ENCODE measurements at places on chromosomes 7 and 10.
A peak's percentile ranks its signal among the peaks of the same experiment; 100 is the strongest.

- no peak for DNase-seq
Measured at GRCh38 chr7:70408477-70408876, 723.5 kb upstream of the GALNT17 start.

DNA sequence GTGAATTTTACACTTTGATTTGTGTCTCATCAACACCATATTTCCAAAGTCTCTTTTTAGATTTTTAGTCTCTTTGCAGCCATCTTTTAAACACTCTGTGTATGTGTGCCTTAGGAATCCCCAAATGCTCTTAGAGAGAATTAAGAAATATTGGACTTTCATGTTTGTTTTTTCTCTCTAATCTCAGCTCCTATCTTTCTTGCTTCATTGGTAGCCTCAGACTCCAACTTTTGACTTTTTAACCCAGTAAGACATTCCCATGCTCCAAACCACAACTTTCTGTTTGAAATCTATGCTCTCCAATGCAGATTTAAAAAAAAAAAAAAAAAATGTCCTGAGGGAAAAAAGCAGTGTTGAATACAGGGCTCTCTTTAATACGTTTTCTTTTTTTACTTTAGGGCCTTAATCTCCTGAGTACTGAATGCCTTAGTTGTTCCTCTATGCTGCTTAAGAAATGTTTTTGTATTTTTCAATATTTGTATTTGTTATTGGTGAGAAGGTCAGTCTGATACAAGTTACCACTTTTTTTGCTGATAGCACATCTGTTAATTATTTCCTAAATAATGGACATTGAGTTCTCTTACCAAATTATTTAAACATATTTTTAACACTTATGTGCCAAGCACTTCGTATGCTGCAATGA, 489.9 kb downstream of the NXPH1 start:
- DNase-seq, result no peak

GRCh38 chr7:132169730-132170129, 406.5 kb downstream of the PLXNA4 start:
- DNase-seq, result no peak

GRCh38 chr10:35388197-35388596, 51.9 kb downstream of the CCNY start:
- no peak for DNase-seq

- DNase-seq, result no peak
Measured at GRCh38 chr10:110883924-110884323, 12.2 kb downstream of the PDCD4 start.

GRCh38 chr10:119768455-119769094, 42.7 kb downstream of the INPP5F start:
- DNase-seq, result no peak

DNA sequence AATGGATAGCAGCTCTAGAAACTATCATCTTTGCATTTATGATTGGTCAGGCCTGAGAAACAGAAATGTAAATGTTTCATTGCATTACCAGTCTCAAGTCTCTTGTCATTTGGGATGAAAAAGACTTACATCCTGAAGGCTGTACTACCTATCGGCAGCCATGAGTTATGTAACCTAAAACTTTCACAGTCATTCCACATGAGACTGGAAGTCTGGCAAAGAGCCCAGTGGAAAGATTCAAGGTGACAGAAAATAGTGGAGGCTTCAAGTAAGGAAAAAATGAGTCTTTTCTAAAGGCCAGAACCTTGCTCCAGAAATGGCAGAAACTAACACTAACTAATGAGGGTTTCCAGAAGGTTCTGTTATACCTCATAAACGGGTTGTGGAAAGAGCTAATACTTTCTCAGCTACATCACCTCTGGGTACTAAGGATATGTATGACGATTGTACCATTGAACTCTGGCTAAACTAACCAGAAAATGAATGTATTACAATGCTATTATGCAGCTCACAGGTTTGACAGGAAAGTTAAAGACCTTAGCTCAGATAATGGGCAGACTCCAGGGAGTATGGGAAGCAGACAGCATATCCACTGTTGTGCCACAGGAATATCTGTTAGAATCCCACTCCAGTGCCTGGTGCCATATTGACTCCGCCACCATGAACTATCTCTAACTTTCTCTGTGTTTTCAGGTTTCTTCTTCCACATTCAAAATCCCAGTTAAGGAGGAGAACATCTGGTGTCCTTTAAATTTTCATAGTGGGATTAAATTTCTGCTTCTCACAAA, 41.7 kb upstream of the DYNC1I1 start:
- DNase-seq, result no peak

DNA sequence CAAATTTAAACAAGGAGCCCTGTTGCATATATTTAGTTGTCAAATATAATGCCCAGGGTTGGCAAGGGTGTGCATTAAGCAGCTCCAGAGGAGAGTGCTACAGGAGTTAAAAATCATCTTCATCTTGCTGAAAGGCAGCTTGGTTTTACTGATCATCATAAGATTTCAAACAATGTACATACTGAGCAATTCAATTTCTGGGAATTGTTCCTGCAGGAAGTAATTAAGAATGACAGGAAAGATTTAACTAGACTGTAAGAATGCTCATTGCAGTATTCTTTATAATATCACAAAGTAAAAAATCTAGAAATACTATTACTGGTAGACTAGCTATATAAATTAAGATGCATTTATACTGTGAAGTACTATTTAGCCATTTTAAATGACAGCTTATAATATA, 153.6 kb downstream of the DYNC1I1 start:
- no peak for DNase-seq

- DNase-seq, result no peak
Measured at GRCh38 chr7:129225931-129226572, 1.2 kb downstream of the AHCYL2 start.

GRCh38 chr7:30699706-30700495, 17.6 kb upstream of the CRHR2 start:
- no peak for DNase-seq

DNA sequence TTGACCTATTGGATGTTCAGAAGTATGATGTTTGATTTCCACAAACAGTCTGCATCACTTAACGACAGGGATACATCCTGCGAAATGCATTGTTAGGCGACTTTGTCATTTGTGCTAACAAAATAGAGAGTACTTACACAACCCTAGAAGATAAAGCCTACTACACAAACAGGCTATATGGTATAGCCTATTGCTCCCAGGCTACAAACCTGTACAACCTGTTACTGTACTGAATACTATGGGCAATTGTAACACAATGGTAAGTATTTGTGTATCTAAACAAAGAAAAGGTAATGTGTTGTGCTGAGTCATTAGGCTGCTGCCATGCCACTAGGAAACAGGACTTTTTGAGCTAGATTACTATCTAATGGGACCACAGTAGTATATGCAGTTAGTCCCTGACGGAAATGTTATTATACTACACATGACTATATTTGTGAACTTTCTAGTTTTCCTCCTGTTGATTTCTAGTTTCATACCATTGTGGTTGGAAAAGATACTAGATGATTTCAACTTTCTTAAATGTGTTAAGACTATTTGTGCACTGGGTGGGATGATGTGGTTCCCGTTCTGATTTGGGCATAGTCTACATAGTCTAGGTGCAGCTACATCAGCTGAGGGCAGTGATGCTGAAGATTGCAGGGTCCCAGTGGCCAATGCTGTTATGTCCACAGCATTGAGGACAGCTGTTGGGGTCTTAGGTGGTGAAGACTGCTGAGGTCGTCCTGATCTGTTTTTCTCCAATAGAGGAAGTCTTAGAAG, 161.7 kb downstream of the HTR7 start:
- no peak for DNase-seq

- no peak for DNase-seq
Measured at GRCh38 chr10:43287056-43288007, 20.5 kb upstream of the RASGEF1A start.

DNA sequence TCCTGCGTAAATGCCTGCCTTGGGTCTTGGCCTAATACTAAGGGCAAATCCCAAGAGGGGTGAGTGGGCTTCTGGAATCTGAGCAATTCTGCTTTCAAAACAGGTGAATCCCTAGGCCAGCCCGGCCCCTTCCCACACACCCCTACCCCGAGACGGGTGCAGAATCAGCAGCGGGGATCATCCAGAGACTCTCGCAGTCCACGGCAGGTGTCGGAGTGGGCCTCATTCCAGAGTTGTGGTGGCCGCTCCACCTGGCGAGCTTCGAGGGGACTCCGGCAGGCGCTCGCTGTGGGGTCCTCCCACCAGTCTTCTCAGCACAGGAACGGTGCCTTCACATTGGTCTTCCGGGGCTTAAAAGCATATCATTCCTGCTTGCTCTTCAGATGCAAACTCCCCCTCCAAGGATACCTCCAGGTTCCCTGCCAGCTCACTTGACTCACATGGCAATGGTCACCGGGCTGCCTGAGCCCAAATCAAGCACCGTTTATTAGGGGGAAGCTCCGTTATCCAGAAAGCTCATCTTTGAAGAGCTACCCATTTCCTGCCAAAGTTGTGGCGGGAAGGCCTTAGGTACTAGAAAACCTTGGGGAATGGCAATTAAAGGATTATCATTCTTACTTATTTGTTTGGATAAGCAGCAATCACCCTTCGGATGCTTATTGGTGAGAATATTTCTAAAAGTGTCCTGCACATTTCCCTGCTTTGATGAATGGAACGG, 67.6 kb downstream of the PRKAG2 start:
- DNase-seq, result no peak

DNA sequence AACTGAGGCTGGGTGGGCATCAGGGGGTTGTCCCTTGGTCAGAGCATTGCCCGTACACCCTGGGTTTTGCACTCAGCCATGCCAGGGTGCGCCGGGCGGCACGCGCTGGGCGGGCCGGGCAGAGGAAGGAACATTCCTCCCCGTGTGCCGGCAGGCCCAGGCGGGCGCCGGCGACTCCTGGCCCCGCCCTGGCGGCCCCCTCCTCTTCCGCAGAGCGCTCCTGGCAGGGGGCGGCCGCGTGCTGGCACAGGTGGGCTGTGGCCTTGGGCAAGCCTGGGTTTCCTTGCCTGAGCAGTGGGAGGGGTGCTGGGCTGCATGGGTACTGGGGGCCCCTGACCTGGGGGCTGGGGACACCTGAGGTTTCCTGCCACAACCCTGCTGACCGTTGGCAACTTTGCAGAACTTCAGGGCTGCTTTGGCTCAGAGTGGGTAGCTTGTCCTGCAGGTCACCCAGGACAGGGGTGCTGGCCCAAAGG, 3.9 kb downstream of the LFNG start:
- no peak for DNase-seq

GRCh38 chr7:420142-421093, 99.2 kb downstream of the PDGFA start:
- DNase-seq, result no peak

DNA sequence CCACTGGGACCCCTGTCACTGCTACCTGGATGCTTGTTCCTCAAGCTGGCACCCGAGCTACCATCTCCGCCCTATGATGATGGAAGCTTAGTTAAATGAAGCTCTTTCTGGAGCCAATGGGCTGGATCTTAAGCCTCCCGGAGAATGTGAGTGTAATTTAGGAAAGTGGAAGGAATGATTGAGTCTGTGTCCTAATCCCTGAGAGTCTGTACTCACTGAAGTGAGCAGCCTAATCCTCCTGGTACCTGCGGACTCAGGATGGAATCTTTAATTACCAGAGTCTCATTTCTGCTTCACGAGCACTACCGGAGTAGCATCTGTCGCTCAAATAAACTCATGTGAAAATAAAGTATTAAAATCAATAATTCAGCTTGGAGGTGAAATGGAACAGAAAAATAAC, 255.5 kb downstream of the WDR37 start:
- no peak for DNase-seq

GRCh38 chr10:78963074-78964034, 105.4 kb upstream of the ZMIZ1 start:
- no peak for DNase-seq

DNA sequence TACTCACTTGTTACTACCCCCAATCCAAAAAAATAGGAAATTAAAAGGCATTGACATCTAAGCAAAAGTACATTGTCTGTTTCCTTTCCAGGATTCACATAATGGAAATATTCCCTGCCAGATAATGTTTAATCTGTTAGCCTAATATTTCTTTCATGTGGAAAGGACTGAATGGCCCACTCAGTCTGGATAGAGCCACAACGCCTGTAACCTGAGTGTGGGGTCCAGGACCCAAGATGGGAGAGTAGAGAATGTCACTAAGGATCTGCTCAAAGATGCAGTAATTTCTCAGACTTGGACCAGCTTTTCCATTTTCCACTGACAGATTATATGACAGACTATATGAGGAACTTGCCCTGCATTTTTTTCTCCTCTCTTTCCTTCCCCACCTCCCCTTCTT, 1088.9 kb downstream of the KCNMA1 start:
- DNase-seq, result no peak

DNA sequence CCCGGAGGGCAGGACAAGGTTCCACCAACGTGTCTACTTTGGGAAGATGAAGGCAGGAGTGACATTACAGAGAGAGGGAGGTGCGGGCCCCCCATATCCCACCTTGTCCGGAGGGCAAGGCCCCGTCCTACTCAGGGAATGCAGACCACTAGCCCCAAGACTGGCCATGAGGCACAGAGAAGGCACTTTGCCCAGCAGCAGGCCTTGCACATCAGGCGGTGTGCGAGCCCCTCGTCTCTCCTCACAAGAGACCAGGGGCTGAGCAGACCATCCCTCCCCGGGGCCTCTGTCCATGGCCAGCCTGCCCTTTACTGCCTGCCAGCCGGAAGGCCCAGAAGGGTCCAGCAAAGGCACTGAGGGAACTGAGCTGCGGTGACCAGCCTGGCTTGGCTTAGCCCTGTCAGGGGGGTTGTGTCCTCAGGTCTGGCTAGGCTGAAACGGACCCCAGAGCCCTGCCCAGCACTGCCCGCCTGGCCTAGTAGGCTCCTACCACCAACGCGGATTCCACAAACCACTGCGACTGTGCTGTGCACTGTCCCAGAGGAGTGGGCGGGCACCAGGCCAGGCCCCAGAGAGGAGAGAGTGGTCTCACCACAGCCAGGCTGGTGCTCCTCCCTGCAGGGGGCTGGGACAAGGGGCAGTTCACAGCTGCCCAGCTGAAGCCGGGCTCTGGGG, 16.7 kb downstream of the CAMK2B start:
- DNase-seq, result peak; percentile 11

DNA sequence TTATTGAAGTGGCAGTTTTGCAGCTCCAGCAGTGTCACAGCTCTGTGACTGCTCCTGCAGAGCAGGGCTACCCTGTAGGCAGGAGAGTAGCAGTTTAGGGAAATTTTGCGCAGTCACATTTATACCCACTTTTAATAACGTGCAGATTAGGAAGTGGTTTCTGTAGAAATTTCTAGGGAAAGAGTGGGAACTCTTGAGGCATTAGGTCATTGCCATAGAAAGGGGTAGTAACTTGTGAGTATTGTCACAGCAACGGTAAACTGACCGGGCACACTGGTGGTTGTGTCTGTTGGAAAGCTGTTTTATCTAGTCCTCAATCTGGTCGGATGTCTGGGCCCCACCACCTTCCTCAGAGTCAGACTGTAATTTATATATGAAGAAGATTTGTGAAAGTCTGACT, 51.9 kb downstream of the CDC14C start:
- DNase-seq, result no peak

- DNase-seq, result no peak
Measured at GRCh38 chr7:99741441-99741795, 6.4 kb upstream of the CYP3A7 start.

GRCh38 chr7:128398841-128399135, 11.0 kb downstream of the IMPDH1 start:
- no peak for DNase-seq
